ENCODE measurements at places on chromosomes 2 and 18.

DNA sequence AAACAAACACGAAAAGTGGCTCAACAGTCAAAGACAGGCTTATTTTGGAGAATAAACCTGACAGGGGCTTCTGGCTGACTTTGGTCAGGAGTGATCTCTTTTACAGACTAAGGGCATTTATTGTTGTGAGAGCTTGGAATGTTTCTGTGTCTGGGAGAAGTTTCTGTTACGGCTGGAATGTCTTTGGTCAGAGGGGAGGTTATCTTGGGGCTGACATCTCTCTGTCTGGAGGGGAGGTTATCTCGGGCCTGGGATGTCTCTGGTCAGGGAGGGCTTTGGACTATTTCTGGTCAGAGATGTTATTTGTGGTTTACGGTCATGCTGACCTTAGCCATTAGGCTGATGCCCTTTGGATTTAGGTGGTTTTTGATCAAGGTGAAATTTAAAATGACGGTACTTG lies 345.5 kb upstream of the FSIP2 start:
- no peak for DNase-seq

DNA sequence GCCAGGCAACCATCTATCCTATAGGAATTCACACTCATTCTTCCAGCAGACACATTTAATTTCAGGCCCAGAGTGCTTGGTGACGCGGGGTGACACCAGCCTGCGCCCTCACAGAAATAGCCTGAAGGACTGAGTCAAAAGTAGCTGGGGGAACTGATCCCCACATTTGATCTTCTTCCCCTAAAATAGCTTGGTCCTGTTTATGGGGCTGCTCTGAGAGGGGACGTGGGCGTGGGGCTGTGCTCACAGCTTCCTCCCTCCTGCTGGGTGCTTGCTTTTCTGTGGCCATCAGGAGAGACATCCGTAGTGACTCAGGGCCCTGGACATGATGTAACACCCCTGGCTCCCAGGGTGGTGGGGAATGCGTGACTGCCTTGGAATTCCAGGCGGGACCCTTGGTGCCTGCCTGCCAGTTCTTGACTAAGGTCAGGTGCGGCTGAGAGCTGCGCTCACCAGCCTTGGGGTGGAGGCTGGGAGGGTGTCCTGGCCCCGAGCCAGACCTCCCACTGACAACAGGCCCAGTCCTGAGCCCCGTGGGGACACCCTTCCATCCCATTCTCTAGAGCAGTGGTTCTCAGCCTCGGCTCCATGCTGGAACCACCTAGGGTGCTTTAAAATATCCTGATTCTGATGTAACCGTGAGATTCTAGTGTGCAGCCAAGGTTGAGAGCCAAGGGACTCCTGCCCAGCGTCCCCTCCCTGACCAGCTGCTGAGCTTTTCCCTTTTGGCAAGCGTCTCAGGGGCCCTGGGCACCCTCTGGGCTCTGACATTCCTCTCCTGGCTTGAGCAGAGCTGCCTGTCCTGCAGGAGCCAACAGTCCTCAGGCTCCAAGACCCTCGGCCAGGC lies 47.4 kb upstream of the SMAD7 start:
- no peak for DNase-seq

GRCh38 chr2:74653589-74653984 lies 460 bp upstream of the SEMA4F start:
- no peak for DNase-seq

GRCh38 chr2:105150231-105150630 lies 91.3 kb upstream of the GPR45 start:
- no peak for DNase-seq

GRCh38 chr18:59220164-59220783 lies 316 bp downstream of the GRP start:
- DNase-seq: no peak

GRCh38 chr2:72778410-72778809 lies 47.4 kb downstream of the EXOC6B start:
- DNase-seq: no peak

DNA sequence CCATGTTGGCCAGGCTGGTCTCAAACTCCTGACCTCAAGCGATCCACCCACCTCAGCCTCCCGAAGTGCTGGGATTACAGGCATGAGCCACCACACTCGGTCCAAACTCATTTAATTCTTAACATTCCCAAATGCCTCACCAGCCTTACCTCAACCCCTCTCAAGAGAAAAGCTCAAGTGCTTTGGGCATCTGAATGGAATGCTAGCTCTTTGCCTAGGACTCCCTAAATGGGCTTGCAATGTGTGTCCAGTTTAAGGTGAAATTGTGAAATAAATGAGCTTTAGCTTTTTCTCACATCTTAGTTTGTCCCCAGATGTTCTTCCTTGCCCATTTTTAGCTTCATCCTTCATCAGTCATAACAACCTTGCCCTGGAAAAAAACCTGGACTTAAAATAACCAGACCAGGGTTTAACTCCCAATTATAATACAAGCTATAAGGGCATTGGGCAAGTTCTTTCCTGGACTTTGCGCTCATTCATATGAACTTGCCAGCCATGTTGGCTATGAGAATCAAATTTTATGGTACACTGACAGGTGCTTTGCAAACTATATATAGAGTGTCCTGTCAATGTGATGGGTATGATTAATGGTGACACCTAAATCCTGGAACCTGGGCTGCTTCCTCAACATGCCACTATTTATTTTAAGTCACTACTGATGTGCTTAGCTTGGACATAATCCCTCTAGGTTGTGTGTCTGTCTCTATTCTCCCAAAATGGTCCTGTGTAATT lies 95.1 kb upstream of the SERPINE2 start:
- no peak for DNase-seq

DNA sequence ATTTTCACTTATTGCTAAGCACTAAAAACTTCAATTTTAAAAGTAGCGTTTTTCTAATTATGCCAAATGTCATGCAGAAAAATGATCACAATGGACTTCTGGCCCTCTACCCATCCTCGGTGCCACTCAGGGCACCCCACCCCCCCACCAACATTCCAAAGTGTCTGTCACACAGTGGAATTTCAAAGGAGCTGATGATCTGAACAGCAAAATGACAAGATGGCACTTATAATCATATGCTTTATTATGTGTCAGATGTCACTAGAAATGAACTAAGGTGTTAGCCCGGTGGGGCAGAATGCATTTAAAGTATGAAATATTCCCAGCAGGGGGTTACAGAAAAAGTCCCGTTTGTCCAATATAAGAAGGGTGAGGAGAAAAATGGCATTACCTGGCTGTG lies 360.7 kb upstream of the RAB12 start:
- no peak for DNase-seq

DNA sequence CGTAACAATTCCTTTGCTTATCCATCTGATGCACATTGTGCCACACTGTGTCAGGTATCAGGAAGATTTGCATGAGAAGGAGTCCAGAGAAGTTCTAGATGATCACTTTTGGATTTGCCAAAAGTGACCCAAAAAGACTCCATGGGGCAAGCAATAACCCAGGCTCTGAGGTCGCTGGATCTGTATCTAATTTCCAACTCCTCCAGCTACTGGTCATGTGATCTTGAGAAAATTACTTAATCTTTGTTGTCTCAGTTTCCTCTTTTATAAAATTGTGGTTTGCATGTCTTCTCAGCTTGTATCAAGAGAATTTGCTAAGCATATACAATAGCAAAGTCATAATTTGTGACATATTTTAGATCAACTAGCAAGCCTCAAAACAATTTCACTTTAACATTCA lies 61.3 kb upstream of the ITGA4 start:
- no peak for DNase-seq

DNA sequence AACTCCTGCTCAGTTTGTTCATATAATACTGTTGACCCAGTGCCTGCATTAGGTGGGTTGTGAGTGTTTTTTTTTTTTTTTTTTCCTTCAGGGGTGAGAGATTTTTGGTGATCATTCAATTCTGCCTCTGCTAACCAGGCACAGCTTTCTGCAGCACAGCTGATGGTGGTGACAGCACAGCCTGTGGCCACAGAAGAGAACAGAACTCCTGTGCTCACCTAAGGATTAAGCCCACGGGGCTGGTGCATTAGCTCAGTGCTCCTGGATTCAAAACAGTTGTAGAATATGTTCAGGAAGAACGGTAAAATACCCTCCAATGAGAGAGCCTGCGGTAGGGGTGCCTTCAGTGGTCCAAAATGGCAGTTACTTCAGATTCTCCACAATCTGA lies 42.0 kb downstream of the PKP4 start:
- DNase-seq: no peak

- DNase-seq: no peak
These were observed 142.9 kb downstream of the SH3RF3 start for GRCh38 chr2:109271920-109272319.

DNA sequence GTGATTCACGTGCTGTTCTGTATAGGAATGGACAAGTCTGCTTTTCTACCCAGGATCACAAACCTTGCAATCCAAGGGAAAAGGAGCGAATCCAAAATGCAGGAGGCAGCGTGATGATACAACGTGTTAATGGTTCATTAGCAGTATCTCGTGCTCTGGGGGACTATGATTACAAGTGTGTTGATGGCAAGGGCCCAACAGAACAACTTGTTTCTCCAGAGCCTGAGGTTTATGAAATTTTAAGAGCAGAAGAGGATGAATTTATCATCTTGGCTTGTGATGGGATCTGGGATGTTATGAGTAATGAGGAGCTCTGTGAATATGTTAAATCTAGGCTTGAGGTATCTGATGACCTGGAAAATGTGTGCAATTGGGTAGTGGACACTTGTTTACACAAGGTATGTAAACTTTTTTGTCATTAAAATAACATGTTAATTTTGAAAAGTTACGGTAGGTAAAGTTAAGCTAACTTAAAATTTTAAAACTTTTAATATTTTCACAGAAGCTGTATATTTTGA lies 33.0 kb downstream of the PPM1B start:
- no peak for DNase-seq

- DNase-seq: no peak
These were observed 52.7 kb downstream of the ATOH8 start for GRCh38 chr2:85806358-85807118.

DNA sequence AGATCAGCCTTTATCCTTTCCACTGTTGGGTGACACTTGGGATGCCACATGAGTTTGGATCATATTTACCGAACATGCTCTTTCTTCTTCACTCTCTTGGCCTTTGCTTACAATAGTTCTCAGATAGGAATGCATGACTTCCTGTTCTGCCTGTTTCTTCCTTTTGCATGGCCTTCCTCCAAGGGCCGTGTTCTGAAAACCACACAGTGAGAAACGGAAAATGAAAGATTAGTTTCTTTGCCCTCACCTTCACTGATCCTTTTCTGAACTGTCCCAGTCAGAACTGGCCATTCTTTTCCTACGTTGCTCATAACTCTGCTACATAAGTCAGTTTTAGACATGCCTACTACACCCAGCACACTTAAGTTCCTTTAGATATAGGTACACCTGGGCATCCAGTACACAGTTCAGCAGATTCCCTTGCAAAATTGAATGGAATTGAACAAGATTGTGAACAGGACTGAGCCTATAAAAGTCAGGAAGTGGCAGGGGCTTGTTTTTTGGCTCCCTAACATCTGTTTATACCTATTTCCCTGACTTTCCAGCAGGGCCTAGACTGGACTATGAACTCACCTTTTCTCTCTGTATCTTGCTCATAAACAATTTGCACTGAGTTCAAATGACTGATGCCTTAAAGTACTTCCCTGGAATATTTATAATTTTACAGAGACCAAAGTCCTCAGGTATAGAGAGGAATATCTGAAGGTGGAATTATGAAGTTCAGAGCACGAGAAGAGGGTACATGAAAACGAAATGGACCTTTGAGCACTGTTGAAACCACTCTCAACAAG lies 186.4 kb upstream of the ST6GAL2 start:
- no peak for DNase-seq

DNA sequence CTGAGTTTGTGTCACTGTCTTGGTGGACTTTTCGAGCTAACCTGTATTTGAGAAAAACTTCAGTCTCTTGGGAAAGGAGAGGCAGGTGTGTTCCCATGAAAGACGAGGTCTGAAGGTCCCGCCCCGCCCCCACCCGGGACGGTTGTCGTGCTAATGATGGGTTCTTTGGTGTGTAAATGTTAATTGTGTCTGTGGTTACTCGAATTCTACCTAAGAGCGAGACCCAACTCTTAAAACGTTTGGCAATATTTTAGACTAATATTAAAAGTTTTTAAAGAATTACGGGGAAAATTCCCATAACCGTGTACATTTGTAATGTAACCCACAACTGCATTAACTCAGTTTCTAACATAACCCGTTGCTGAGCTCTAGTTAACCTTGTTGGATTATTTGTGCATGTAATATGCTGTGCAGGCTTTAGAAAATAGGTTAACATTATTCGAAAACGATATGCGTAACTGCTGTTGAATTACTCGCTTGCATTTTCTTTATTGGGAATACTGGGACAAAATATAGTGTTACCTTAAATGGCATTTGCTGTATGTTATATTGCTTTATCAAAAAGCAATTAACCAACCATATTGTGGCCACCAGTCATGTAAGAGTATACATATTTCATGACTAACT lies 833 bp downstream of the EPB41L5 start:
- no peak for DNase-seq

- DNase-seq: no peak
These were observed 7.5 kb downstream of the MYO1B start for GRCh38 chr2:191252699-191253098.

DNA sequence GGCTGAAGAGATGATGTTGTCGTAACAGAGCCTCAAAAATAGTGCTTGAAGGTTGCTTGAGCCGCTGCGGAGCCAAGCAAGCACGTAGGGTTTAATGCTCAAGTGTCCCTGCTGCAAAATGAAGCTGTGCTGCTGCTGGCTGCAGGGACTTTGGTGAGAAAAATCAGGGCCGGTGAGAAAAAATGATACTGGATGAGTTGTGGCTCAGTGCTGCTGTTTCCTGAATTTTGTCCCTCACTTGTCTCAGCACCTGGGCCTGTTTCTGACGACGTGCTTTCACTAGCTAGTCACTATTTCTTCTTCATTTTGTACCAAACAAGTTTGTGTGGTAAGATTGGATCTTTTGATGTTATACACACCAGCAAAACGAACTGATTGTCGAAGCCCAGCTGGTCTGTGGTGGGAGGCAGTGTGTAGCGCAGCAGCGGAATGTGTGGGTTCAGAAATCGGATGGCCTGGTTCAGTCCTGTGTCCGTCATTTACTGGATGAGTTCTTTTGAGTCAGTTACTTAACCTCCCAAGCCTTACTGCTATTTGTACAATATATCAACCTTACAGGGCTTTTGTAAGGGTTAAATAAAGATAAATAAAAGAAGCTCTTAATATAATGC lies 172.8 kb upstream of the FOSL2 start:
- DNase-seq: no peak

DNA sequence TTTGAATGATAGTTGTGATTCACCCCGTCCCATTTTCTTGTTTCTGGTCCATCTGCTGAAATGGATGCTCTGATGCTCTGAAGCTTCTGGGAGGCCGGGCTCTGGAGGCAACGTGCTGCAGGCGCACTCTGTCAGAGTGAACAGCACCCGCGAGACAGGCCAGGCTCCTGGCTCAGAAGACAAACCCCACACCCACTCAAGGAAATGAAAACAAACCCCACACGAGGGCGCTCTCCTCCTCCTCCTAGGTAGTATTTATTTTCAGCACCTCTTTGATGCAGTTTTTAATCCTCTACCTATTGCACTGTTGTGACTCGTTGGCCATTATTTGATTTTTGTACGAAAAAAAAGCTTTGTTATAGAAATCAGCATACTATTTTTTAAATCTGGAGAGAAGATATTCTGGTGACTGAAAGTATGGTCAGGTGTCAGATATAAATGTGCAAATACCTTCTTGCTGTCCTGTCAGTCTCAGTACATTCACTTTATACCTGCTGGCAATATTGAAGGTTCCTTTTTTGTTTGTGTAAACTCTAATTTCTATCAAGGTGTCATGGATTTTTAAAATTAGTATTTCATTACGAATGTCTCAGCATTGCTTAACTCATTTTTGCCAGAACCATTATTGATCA lies 10.3 kb upstream of the CHST10 start:
- peak; percentile 76 for DNase-seq
